ENCODE measurements at places on chromosomes 2 and 18.

DNA sequence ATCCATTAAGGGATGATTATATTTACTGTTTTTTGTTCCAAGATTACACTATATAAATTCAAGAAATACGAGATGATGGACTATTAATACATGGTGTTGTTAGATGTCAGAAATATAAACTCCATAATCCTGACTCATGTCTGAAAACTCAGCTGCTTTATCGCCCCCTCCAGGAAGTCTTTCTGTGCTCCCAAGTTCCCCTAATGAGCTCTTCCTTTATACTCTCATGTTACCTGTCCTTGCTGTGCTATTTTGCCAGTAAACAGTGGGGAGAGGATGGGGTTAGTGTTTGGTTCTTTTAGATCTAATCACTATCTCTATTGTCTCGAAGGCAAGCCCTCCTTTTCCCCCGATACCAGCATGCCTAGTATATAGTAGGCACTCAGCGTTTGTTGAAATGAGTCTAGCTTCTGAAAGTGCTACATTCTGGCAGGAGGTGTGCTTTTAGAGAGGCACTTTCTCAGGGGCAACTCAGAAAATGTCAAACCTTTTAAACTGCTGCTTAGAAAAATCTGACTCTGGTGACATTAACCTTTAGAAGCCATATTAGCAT, 21.4 kb upstream of the BARD1 start:
- DNase-seq = no peak

- DNase-seq = no peak
Observed at GRCh38 chr2:73992036-73992435, 7.3 kb downstream of the TET3 start.

- DNase-seq = no peak
Observed at GRCh38 chr2:199366406-199366805, 91.3 kb downstream of the SATB2 start.

DNA sequence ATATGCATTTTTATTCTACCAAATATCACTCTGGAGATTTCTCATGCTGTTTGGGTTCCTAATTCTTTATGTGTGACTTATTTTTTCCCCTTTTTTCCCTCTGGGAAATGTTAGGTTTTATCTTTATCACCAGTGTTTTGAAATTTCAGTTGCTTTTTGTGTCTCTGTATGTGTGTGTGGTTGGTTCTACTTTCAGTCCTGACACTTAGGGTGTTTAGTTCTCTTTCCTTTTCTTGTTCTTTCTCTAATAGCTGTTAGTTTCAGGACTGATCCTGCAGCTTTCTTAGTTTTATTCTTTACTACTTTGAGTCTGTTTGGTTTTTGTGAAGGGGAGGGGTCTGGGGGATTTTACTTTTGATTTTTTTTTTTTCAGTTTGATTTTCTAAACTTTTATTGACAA, 23.1 kb downstream of the PPM1B start:
- no peak for DNase-seq

- DNase-seq = no peak
Observed at GRCh38 chr2:172087780-172088244, 2.5 kb downstream of the DLX1 start.

DNA sequence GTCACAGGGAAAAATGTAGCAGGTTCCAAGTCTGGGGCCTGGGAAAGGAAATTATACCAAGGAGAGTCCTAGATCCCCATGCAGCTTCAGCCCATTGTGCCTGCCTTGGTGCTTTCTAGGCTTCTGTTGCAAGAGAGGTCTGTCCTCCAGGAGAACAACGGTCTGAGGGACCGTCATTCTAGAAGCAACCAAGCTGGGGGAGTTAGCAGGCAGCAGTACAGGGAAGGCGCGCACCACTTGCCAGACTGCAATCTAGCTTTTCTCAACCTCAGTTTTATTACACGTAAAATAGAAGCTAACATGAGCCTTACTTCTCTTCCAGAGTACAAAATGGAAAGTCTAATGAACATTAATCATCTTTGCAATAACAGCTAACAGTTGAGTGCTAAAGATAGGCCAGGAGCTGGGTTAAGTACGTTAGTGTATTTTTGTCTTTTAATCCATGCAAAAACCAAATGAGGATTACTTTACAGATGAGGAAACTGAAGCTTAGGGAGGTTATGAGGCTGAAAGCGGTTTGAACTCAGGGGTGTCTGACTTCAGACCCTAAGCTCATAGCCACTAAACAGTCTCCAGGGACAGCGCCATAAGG, 1.9 kb downstream of the TCF23 start:
- DNase-seq = no peak

- DNase-seq = no peak
Observed at GRCh38 chr2:222879604-222879933, 18.7 kb downstream of the ACSL3 start.

Measured in esophagus squamous epithelium (tissue), 5 donors.